Renal cortical epithelial cell (primary cell): ENCODE measurements at places on chromosomes 2 and 18. TPM values are rescaled to one million over a fixed set of nuclear protein-coding genes. Genes with fewer than 3 reads are reported as not detected.
A peak's percentile ranks its signal among the peaks of the same experiment; 100 is the strongest.

Gene COL4A3
- total RNA-seq = 1.7 and 30.8 TPM in 2 replicates

- DNase-seq = peak; percentile 56
These were observed 3.5 kb downstream of the ACTR2 start for GRCh38 chr2:65231121-65231520.

Gene NEU4
- 0.40 TPM in 1 of 2 replicates, not detected in the other for total RNA-seq

Gene C2orf66
- 0.35 TPM in 1 of 2 replicates, not detected in the other for total RNA-seq

- DNase-seq = no peak
These were observed 125.8 kb downstream of the NUP35 start for GRCh38 chr2:183250061-183250460.

DNA sequence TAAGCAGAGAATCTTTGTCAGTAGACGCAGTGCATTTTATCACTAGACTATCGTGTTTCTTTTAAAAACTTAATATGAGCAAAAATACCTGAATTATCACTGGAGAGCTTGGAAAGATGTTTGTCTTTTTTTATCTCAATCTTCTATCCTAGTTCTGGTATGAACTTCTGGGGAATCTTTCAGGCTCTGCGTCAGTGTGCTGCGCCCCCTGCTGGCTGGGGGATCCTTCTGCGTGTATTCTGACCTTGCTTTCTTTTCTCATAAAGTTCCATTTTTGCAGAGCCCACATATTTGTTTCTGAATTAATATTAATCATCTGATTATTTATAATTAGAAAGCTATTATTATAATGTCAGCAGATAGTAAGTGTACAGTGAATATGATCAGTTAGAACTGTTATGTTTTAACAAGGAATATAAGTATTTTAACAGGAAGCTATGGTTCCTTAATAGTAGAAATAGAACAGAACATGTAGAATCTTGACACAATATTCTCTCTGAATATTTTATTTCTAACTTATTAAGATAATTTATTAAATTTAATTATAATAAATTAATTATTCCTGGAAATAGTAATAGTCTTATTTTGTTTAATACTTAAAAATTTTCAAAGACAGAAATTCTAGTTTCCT, 945.0 kb upstream of the CRIM1 start:
- peak; percentile 39 for DNase-seq

Gene HS6ST1
- 9.2 and 32.4 TPM in 2 replicates for total RNA-seq

DNA sequence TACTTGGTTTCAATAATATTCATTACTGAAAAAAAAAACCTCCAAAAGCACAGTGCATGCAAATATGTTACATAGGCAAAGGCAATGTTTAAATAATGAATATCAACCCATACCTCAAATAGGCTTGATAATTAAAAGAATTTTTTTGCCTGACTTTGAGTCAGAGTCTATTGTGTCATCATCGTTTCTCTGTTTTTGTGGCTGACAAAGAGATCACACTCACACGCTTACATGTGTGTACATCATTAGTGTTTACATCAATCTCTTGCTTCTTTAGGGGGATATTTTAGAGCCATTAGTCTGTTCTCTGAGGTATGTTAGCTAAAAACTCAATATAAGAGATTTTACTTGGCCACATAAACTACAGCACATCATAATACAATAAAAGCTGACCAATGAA, 150.3 kb upstream of the MMADHC start:
- DNase-seq = no peak

DNA sequence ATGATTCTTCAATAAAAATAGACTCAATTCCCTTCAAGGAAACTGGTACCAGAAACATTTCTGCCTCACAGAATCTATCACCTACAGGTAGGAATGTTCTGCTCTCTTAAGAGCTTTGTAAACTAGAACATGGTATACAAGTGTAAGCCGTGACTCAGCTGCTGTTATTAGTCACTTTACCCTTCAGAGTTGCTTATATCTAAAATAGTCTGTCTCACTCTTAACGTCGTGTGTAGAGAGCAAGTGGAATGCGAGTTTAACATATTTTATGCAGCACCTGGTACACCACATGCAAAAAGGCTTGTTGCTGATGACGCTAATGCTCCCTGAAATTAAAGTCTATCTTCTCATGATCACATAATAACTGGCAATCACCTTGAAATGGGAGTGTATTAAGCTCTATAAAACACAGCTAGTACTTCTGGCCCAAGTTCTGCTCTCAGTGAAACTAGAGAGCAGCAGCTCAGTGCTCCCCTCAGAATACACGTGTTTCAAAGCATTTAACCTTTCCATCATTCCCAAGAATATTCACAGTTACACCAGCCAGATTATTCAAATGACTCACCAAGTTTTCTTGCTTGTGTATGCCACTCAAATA, 420.0 kb downstream of the ZEB2 start:
- peak; percentile 96 for DNase-seq

Gene DIPK1C
- total RNA-seq = not detected in 2 replicates

GRCh38 chr2:32965523-32966171, 18.9 kb downstream of the LTBP1 start:
- no peak for DNase-seq

- no peak for DNase-seq
These were observed 20.2 kb downstream of the DRC1 start for GRCh38 chr2:26421961-26422360.

GRCh38 chr18:11388755-11389680, 220.4 kb upstream of the SLC35G4 start:
- no peak for DNase-seq

Gene NPPC
- total RNA-seq = 0.40 TPM in 1 of 2 replicates, not detected in the other

DNA sequence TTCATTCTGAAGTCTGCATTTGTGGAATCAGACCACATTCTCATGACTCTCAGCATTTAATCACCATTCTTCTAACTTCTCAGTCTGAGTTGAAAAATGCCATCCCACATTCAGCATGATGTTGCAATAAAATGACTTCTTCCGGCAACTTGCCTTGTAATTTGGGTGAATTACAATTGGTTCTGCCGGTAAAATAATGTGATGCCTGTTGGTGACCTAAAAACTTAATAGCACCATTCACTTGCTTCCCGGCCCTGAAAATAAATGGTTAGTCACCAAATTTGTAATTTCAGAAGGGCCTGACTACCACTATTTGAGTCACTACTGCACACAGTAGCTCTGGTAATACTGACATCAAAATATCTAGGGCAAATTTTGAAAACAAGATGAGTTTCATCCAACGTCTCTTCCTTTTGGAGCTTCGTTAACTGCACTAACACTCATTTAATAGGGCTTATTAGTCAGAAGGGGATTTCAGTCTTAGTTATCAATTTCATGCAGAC, 637.1 kb upstream of the CHAC2 start:
- DNase-seq = peak; percentile 89

GRCh38 chr2:38450509-38450908, 73.4 kb upstream of the ATL2 start:
- no peak for DNase-seq

DNA sequence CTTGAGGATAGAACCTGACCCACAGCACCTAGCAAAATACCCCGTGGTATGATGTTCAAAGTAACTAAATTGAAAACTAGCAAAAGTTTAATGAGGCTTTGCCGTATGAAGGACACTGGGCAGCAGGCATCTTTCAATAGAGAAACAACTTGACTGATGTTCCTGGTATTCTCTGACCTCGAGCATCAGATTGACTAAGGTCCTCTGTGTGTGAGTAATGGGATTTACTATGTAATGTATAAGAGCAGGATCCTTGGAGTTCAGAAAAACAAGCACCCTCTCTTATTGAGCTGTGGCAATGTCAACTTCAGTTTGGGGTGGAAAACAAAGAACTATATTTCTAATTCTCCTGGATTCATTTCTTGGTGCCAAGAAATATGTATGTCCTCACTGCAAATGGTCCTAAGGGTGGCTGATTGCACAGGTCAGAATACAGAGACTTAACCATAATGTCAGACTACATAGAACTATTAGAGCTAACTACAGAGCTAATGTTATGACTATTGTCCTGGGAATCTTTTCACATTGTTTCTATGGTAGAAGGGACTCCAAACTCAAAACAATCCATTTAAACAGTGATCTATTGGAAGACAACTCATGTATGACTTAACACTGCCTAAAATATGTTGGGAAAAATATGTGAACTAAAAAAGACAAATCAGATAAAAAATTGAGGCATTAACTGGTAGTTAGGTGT, 4.4 kb downstream of the TNFAIP6 start:
- DNase-seq = peak; percentile 90

DNA sequence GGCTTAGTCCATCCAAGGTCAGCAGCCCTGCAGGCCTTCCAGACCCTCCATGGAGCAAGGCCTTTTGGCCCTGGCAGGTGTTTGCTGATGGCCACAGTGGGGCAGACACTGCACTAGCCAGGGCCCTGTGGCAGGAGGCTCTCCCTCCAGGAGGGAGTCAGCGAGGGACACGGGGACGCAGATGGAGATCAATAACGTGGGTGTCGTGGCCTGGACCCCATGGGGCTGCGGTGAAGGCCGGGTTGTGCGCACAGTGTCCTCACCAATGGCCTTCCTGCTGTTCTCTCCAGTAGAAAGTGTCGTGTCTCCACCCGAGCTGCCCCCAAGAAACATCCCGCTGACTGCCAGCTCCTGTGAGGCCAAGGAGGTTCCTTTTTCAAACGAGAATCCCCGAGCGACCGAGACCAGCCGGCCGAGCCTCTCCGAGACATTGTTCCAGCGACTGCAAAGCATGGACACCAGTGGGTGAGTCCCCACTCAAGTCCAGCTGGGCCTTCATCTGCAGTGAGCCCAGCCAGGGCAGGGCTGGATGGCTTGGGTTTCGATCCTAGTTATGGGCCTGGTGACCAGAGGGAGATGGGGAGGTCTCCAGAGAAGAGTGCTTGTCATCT, 65.4 kb downstream of the INPP5D start:
- no peak for DNase-seq

Gene OTOS
- not detected in 2 replicates for total RNA-seq

DNA sequence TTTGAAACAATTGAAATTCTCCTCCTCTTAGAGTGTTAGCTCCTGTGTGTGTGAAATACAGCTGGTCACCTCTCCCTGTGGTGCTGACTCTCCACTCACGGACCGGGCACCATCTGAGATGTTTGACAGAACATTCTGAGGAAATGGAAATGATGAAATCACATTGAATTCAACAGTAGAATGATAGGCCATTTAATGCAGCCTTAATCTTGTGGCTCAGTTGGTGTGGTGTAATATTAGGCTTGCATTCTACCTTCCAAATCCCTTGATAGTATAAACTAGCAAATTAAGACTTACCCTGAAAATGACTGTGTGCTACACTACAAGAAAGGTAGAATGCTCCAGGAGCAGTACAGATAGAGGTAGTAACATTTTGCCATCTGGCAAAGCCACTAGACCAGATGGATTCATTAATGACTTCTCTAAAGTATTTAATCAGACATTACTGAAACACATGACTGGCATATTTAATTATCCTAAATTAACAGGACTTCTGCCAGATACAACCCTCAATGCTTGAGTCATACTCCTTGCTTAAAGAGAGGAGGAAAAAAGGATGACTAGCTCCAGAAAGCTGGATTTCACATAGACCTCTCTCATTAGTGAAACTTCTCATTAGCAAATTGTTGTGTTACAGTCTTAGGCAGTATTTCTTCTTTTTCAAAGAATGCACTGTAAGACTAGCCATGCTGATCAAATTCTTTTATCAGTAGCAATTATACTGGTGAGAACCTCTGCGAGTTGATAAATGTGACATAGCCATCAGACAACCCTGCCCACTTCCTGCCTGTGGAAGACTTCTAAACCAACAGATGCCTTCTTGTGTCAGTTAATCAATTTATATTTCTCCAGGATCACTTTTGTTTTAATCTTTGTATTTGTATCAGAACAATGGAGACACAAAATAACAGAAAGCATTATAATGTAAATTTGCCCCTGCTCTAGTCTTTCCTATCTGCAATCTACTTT, 80.6 kb downstream of the EML6 start:
- no peak for DNase-seq

- DNase-seq = no peak
These were observed 2.9 kb upstream of the IGFBP5 start for GRCh38 chr2:216698293-216698692.

DNA sequence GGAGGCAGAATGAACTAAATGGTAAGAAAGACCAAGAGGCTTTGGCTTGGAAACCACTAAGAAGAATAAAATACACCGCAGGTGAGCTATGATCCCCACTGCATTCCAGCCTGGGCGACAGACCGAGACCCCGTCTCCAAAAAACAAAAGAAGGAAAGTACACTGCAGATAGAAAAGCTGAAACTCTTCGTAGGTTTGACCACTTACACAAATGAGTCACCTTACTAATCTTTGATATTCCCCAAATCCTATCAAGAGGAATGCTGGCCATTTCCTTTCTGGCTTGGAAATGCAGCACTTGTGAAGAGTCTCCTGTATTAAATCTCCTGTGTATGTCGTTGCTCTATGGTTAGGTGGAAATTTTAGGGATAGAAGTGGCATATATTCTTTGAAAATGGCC, 108.8 kb downstream of the MTCL1 start:
- DNase-seq = peak; percentile 73

- DNase-seq = no peak
These were observed 46.1 kb downstream of the SERTAD2 start for GRCh38 chr2:64607381-64608304.

DNA sequence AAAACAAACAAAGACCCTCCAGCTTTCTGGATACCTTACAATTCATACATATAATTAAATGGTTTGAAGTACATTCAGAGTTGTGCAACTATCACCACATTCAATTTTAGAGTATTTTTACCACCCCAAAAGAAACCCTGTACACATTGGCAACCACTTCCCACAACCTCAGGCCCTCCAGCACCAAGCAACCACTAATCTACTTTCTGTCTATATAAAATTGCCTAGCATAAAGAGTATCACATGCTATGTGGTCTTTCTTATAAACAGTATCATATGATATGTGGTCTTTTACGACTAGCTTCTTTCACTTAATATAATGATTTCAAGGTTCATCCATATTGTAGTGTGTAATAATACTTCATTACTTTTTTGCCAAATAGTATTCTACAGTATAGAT, 7.3 kb downstream of the IER3IP1 start:
- no peak for DNase-seq

DNA sequence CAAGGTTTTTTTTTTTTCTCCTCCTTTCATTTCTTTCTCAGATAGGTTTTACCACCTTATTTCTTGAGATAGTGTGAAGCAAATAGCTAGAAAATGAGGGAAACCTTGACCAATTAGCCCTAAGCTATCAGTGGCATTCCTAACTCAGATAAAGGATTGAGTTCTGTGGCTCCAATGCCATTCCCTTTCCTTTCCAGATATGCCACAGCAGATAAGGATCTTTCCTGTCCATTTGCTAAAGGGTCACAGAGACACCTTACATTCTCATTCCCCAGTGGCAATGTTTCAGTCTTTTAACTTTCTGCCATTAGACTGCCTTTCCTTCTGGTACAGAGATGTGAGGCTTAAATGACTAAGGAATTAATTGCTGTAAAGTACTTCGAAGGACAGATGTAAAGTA, 81.7 kb downstream of the MGAT5 start:
- no peak for DNase-seq

DNA sequence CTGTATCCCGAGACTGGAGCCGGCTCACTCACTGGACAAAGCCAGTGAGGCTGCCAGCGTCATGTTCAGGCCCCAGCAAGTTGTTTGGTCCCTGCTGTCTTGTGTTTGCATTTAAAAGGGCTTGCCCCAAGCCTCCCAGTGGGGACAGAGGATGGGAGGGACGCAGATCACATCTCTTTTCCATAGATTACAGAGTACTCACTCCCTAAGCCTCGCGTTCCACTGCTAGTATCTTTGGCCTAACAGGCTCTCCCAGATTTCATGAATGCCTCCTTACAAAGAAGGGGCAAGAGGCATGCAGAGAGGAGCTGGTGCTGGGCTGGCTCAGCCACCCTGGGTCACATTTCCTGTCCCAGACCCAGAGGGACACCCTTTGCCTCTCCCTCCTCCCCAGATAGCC, 59.1 kb downstream of the CMPK2 start:
- DNase-seq = no peak

Gene EML6
- 1.6 and 1.7 TPM in 2 replicates for total RNA-seq
